H54 (cell line): ENCODE measurements at places on chromosomes 3 and 15.

DNA sequence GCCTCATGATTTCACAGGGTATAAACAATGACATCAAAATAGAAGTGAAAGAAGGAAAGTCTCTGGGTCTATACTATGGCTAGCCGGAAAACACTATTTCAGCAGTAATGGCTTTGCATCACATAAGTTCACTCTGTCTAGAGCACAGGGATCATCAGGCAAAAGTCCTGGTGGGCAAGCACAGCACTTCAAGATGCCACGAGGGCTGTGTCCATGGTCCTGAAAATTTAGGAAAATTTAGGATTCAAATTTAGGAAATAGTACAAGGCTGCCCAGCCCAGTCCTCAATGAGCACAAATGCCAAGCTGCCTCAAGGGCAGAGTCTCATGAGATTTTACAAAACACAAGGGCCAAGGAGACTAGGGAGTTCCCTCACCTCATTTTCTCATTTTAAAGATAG, 54.1 kb downstream of the RORA start:
- DNase-seq, result no peak

- DNase-seq, result no peak
Observed at GRCh38 chr3:143718463-143718862, 129.8 kb downstream of the SLC9A9 start.

DNA sequence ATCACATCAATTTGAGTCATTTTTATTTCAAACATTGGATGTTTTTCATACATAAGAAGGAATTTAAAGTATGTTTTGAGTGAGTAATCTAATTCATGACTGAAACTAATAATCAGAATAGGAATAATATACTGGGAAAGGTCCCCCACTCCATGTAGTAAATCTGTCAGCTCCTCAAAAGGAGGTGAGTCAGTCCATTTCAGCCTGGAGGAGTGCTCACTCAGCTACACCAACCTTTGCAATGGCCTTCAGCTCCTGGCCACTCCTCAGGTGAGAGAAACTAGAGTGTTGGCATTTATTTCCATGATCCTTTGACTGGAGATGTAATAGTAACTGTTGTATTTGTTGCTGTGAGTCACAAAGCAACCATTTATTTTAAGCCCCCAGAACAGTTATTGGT, 744.9 kb upstream of the ARRDC4 start:
- DNase-seq, result no peak

DNA sequence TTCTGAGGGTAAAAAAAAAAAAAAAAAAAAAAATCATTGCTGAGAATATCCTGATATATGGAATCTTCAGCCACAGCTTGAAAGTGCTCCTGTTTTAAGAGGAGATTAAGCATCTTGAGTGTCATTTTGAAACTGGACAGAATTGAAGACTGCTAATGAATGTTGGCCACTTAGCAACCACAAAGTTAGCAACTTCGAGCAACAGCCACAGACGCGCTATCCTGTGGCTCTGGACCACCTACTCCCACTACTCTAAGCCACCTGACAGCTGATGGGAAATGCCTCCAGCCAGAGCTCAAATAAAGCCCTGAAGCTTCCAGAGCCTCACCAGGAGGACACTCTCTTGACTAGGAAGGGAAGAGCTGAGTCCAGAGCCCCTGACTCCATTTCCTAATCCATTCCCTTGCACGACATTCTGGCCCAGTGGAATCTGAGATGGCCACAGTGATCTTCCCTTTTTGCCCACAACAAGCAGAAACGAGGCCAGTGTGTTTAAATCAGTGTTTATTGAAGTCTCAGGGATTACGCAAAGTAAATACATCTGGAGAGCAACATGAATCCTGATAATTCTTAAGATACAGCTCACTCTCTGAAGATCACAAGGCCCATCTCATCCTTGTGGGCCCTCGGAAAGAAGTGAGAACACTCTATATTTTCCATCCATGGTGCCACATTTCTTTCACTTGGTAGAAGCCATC, 58.6 kb downstream of the TMEM212 start:
- DNase-seq, result no peak

DNA sequence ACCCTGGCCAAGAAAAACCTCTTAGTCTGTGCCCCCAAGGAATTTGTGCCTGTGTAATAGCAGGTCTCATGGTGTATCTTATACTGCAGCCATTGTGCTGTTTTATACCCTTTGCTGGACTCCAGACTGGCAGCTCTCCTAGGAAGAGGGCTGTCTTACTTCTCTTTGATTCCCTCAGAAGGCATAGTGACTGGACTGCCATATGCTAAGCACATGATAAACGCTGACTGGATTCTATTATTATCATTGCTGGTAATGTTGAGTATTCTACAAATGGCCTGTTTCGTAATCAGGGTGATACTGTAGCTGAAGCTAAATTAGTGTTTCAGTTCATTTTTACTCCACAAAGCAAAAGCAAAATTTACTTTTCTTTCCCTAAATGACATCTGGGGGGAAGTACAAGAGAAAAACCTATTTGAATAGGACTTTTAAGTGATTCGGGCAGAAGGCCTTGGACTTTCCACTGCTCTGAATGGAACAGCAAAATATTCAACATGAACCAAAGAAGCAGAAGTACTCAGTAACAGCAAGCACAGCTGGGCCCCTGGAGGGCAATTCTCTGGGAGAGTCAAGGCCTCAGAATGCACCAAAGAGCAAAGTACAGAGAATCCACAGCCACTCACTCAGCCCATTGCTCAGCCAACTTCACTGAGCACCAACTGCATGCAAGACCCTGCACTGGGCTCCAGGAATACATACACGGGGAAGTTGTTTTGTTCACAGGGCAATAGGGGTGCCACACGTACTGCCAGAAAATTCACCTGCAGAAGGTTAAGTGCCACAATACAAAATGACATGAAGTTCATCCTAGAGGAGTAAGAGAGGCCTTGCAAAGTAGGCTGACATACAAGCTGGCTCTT, 7.9 kb upstream of the BCL2A1 start:
- DNase-seq, result no peak

DNA sequence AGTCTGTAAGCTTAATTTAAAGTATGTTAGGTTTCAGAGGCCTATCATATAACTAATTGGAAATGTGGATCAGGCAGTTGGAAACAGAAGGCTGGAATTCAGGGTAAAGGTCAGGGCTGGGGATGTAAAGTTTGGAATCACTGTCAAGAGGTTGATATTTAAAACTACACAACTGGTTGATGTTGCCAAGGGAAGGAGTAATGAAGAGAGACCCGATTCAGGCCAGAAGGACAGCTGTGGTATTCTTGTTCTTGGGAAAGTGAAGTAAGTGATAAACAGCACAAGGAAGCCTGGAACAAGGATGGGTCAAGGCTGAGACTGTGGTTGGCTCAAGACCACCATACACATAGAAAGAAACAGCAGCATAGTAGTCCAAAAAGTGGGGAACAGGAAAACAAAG, 654.2 kb downstream of the NTRK3 start:
- no peak for DNase-seq

- no peak for DNase-seq
Observed at GRCh38 chr3:129122412-129123011, 908 bp upstream of the RAB43 start.

DNA sequence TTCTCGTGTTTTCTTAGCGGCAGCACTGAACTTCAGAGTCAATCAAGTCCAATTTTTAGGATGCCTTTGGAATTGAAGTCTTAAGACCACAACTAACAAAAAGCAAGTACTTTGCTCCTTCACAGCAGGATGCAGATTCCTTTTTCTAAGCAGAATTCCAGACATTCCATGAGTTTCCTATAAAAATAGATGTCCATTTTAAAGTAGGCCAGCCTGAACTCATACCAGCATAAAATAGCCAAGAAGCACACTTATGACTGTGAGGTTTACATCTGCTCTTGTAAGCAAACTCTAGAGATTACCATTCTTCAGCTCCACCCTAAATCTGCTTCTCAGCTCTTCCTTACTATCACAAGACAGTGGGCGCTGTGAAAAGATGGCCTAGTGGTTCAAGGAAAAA, 85.8 kb downstream of the THBS1 start:
- DNase-seq, result no peak

DNA sequence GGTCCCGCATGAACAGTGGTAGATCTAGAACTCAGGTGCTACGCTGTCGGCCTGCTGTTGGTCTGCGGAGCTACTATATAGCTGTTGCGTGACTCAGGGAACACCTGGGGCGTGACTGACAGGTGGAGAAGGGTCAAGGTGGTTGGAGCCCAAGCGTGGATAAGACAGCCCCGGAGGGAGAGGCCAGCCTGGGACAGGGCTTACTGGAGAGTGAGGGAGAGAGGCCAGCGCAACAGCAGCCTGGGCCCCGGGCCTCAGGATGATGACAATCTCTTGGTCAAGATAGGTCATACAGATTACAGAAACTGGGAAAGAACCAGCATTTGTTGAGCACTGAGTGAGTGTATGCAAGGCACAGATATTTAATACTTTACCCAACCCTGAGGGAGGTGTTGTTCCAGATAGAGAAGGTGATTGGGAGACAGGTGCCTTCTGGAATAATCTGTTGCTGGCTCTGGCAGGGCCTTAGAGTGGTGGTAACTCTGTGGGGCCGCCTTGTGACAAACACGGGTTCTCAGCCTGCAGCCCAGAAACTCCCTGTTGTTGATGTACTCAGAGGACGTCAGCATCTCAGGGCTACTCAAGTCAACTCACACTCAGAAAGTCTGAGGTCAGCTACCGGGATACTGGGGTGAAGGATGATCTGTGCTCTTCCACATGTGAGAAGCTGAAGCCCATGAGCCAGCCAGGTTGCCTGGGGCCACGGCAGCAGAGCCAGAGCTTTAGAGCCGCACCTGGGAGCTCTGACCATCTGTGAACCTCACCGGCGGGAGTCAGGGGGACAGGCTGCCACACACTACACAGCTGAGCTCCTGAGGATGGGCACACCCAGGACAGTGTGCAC, 265.4 kb upstream of the HES1 start:
- no peak for DNase-seq

- no peak for DNase-seq
Observed at GRCh38 chr3:28835751-28836150, 445.1 kb upstream of the RBMS3 start.

- no peak for DNase-seq
Observed at GRCh38 chr3:57598765-57599360, 1.7 kb upstream of the ARF4 start.

GRCh38 chr3:193021506-193022010, 103.9 kb upstream of the MB21D2 start:
- DNase-seq, result no peak

GRCh38 chr3:155334914-155335723, 41.6 kb upstream of the STRIT1 start:
- no peak for DNase-seq

GRCh38 chr3:96915445-96915844, 101.1 kb downstream of the EPHA6 start:
- DNase-seq, result no peak

DNA sequence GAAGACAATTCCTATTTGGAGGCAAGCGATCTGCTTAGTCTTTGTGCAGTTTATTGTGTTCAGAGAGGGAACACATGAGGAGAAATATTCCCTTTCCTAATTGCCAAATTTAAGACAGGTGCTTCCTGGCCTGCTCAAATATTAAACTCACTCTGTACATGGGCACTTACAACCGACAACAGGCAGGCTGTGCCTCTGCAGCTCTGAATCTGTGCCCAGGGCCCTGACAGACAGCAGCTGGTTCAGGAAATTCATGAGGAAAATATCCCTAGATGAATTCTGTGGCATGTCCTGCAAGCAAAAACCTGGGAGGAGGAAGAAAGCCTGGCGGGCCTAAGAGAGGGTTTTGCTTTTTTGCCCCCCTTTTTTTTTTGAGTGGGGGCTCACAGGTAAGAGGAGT, 169.3 kb upstream of the TRIM42 start:
- no peak for DNase-seq

- no peak for DNase-seq
Observed at GRCh38 chr3:142796823-142797222, 73.0 kb downstream of the TRPC1 start.

DNA sequence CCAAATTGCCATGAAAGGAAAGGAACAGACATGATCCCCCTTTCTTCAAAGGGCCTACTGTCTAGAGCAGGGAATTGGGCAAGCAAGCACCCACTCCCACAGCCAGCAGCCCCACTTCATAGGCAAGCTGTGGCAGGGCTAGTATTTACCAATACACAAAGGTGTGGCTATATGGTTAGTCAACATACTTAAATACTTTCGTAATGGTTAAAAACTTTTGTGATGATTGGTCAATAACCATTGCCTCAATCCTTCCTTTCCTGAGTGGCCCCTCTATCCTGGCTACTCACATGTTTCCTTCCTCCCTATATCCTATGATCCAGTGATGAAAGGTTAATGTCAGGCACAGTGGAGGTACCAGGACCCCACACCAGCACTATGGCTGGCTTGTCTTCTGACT, 30.1 kb upstream of the ARL8B start:
- no peak for DNase-seq

- no peak for DNase-seq
Observed at GRCh38 chr15:95663156-95664100, 667.1 kb upstream of the NR2F2 start.

- DNase-seq, result no peak
Observed at GRCh38 chr3:111595232-111595631, at the start of gene ZBED2. Gene ZBED2 (minus strand): TSS chr3:111595346. CDS start chr3:111594201, 1,145 bp downstream.

DNA sequence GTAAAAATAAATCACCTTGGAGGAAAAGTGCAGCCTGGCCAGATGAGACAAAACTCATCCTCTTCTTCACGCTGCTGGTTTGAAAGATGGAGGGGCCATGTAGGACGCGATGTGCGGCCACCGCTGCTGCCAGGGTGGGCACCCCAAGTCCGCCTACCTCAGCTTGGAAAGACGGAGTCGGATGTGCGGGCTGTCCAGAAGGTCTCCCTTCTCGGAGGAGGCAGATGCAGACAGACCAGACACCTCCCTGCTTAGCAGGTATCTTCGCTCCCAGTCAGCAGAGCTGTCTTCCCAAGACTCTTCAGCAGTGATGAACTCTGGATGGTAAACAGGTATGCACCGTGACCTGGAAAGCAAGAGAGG, 71.4 kb downstream of the OCA2 start:
- no peak for DNase-seq

DNA sequence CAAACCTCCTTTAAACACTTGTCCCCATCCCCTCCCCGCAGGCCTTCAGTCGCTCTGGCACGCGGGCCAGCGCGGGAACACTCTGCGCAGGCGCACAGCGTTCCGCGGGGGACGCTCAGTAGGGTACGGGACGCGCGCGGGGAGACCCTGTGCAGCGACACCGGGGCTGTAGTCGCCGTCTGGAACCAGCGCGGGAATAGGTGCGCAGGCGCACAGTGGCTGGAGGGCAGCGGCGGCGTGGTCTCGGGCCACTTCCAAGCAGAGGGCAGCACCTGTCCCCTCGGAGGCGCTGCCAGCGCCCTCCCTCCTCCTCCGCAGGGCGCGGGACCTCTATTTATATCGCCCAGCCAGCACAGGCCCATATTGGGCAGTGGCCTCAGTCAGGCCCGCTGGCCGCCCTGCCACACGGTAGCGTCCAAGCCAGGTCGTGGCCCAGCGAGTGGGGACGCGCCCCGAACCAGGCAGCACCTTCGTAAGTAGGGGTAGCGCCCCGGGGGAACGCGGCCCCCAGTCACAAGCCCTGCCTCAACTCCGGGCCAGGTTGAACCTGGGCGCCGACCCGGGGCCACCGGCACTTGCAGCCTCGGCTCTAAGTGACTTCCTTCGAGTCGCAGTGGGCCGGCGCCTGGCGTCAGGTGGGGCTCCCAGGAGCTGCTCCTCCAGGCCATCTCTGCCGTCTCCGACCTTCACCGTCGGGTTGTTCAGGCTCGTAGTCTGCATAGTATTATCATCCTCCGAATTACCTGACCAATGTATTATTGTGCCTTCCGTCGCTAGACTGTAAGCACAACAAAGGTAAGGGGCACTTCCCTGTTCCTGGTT, at the start of gene KBTBD12:
Gene KBTBD12 (plus strand): TSS at position 118 of the 822 bp plus-strand sequence. CDS start 7,830 bp downstream, outside the sequence.
- no peak for DNase-seq
